ENCODE measurements at places on chromosomes 5 and 9. TPM values are rescaled to one million over a fixed set of nuclear protein-coding genes. Genes with fewer than 3 reads are reported as not detected.

The POLR3G gene
- 4.4 TPM for total RNA-seq

The GZMA gene
- not detected for total RNA-seq

The ANKDD1B gene
- total RNA-seq, result 0.20 TPM

The ALAD gene
- 33.3 TPM for total RNA-seq

The CARD6 gene
- 16.1 TPM for total RNA-seq

The ZBED3 gene
- total RNA-seq, result 6.1 TPM

The TSLP gene
- not detected for total RNA-seq

The MELK gene
- 48.1 TPM for total RNA-seq
